Retina (tissue), 1 donor: ENCODE measurements at places on chromosomes 7 and 10.

GRCh38 chr7:155577509-155577905, 31.1 kb upstream of the CNPY1 start:
- no peak for DNase-seq

DNA sequence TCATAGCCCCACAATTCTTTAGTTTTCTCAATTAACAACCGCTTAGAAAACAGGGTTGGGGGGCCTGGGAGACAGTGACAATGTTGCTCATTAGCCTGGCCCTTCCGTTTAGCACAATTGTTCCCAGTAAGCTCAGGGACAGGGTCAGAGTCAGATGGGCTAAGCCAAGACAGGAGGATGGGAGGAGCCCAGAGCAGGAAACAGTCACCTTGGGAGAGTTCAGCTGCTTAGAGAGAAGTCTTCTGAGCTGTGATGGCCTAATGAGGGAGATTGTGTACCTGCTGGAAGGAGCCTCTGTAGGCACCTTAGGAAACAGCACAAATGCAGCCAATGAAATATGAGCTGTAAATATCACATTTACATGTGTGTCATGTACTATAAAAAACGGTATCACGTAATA, 35.9 kb downstream of the SVOPL start:
- peak; percentile 19 for DNase-seq

DNA sequence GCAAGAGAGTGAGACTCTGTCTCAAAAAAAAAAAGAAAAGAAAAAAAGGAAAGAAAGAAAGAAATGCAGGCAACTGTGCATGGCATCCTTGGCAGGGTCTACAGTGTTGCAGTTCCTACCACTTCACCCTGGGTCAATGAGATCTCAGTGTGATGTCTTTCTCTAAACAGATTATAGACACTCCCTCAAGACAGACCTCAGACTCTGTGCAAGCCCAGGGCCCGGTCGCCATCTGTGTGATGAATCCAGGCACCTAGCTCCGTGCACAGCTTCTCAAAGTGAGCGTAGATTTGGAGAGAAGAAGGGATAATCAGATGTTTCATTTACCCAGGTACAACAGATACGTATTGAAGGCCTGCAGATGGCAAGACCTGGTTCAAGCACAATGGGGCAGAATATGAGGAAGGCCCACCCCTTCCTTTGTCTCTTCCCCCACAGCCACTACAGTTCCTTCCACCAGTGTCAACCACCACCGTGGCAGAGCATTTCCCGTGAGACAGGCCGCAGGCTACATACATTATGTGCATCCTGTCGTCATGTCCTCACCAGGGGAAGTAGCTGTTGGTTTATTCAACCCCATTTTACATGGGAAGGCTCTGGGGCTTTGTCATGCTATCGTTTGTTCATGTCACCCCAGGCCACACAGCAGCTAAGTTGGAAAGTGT, 471.7 kb upstream of the GALNT17 start:
- no peak for DNase-seq

DNA sequence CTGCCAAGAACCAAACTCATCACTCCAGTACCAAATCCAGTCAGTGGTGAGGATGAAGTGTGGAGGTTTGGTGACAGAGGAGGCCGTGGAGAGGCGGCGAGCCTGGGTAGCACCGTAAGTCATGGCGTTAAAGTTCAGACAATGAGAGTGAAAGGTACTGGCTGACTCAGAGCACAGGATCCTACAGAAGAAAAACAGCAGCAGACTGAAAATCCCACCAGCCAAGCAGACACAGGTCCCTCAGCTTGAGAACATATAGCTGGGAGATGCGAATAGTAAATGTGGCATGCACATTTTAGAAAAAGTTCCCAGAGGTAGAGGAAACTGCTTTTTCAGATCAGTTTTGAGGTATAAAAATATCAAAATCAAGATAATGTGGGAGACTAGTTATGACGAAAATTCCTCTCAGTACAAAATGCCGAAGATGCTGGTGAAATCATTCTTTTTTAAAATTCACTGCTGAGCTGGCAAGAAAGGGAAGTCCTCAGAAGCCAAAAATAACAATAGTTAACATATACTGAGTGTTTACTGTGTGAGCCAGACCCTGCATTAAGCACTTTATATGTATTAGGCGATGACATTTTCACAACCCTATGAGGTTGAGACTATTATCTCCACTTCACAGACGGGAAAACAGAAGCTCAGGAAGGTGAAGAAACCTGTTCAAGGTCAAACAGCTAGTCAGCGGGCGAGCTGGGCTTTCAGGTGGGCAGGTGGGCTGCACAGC, 20.9 kb downstream of the PARP12 start:
- DNase-seq = no peak

DNA sequence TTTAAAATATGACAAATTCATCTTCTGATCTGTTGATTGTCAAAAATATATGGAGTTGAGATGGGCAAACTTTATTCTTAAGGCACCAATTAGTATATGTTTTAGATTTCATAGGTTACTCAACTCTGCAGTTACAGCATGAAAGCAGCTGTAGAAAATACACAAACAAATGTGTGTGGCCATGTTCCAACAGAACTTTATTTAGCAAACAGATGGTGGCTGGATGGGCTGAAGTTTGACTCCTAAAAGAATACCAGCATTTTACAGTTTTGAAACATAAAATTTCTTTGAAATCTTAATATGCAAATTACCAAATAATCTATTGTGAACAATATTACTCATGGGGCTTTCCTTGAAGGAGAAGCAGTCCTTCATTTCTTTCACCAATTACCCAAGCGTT, 1206.0 kb upstream of the LRRTM3 start:
- DNase-seq = no peak

DNA sequence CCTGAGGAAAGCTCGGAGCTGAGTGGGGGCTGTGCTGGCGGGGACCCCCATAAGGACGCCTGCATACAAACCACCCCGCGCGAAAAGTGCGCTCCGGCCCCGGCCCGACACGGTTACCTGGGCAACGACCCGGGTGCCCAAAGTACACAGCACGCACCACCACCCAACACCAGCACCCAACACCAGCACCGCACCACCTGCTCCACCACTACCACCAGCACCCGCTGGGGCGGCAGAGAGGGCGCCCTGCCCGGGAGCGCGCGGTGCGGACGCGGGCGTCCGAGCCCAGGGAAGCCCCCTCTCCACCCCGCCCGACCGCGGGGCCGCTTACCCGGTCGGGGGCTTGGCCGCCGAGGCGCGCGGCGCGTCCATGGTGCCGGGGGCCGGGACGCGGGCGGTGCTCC, 345 bp downstream of the COBL start:
- DNase-seq = no peak

- no peak for DNase-seq
Observed at GRCh38 chr7:17907014-17907413, 33.3 kb downstream of the SNX13 start.

DNA sequence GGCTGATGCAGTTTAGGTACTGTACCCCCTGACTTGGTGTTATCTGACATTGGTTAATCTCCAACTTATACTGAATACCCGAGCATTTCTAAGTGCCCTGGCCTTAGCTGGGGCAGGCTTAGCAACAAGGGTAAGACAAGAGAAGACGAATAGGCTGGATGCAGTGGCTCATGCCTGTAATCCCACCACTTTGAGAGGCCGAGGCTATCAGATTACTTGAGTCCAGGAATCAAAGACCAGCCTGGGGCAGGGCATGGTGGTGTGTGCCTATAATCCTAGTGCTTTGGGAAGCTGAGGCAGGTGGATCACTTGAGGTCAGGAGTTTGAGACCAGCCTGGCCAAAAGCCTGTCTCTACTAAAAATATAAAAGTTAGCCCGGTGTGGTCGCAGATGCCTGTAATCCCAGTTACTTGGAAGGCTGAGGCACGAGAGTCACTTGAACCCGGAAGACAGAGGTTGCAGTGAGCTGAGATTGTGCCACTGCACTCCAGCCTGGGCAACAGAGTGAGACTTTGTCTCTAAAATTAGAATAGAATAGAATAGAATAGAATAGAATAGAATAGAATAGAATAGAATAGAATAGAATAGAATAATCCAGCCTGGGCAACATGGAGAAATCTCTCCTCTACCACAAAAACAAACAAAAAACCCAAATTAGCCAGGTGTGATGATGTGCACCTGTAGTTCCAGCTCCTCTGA, 108.9 kb downstream of the BICC1 start:
- no peak for DNase-seq

DNA sequence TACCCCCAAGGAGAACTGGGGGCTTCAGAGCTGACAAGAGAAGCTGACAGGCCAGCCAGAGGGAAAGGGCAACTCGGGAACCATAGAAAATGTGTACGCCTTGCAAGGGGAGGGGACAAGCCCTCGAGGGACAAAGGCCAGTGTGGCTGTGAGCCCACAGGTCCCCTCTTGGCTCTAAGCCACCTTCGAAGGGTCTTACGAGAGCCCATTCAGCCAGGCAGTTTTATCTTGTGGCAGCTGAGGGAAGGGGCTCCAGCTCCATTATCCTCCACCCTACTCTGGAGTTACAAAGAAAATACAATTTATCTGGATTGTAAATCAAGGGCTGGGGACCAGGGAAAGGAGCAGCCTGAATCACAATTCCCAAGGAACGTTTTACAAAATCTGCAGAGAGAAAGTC, 159.5 kb upstream of the ZMIZ1 start:
- DNase-seq = no peak

- no peak for DNase-seq
Observed at GRCh38 chr10:27525819-27526218, 21.7 kb downstream of the RAB18 start.

- peak; percentile 84 for DNase-seq
Observed at GRCh38 chr7:2641406-2642393, 9.9 kb downstream of the TTYH3 start.

DNA sequence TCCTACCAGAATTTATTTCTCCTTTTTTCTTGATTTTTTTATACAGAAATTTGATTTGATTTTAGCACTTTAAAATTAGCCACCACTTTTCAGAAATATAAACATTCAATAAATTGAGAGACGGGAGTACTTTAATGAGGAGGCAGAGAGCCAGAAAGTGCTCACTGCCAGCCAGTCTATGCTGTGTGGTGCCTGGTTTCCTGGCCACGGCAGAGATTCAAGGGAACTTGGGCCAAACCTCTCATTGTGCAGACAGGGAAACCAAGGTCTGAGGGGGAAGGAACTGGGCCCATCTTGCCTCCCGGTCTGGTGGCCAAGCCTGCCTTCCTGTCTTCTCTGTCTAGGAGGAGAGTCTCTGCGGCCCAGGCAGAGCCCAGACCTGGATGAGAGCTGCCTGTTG, 25.9 kb downstream of the ADAMTS14 start:
- DNase-seq = no peak

GRCh38 chr7:139896288-139896687, 67.2 kb downstream of the TBXAS1 start:
- no peak for DNase-seq

DNA sequence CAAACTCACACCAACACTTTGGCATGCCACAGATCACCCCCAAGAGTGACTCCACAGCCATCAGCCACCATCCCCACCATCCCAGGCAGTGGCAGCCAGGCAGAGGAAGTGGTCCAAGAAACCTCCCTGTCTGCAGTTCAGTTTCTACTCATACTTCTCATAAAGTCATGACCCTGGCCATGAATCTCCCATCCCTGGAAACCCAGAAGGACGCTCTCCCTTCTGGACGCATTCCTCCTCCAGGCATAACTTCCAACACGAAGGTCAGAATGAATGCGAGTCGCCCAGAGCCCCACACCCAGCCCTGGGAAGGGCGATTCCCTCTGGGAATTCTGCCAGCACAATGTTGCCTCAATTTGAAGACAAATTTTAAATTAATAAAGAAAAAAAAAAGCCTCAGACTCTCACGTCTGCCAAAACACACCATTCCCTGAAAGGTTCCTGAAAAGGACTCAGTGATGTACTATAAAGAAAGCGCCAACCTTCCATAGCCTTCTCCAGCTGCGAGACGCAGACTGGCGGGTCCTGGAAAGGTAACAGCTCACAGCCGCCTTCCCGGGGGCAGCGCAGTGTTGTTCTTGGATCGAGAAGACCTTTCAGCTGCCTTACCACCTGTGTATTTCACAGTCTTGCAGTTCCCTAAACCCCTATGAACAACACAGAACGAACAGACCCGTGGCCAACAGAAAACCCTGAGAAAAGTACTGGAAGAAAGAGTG, 307.6 kb downstream of the FRMD4A start:
- DNase-seq = no peak

DNA sequence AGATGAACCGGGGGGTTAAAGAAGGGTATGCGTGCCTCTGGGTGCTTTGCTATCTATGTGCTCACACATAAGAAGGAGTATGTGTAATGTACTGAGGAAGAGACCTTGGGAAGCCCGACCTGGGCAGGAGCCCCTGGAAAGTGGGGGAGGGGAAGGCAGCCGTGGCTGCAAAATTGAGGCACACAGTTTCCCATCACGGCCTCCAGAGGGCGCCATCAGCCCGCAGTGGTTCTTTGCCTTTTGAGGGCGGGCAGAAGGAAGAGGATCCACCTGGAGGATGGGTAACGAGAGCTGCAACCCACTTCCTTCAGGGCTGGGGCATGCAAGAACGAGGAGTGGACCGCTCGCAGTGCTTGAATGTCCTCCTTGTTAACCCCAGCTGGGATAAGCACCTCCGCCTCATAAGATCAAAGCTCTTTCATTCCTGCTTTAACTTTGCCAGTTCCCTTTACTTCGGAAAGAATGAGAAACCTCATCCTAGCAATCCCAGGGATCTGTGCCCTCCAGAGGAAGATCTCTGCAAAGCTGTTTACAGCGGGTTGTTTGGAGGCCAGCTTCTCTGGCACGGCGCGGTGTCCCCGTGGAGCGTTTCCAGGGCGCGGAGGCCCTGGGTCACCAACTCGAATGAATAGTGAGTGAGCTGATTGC, 77.9 kb downstream of the PCGF5 start:
- DNase-seq = peak; percentile 91

DNA sequence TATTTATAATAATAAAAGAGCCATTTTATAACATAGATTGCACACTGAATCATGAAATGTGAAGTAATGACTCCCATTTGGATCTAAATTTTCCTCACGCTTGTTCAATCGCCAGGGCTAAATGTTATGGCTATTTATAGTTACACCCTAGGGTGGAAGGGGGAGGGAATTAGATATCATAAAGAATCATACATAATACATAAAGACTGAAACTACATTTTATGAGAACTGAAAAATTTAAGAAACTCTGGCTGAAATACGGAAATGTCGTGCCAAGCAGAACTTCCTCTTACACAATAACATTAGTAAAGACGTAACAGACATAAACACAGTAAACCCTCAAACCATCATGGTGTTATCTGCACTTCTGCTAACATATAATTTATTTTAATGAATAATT, 327.5 kb upstream of the PHF14 start:
- no peak for DNase-seq

DNA sequence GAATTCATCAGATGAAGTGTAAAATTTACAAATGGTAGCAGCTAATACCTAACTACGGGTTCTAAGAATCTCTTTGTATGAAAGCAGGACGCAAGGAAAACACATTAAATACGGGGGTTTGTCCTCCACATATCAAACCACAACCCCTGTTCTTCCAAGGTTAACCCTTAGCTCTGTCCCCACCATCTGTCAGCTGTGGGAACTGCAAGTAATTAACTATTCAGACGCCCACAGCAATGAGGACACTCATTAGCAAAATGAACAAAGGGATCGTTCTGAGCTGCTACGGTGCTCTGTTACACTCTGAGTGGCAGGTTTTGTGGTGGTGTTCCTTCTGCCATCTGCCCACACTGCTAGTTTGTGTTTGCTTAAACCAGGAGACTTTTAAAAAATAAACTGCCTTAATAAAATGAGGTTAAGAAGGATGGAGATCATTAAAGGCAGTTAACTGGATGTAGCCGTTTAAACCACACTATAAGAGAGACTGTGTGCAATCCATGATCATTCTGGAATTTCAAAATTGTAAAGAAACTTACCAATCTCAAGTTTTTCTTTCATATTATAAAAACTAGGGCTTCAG, 51.4 kb downstream of the C10orf67 start:
- peak; percentile 79 for DNase-seq
